ENCODE measurements at places on chromosomes 2 and 18.
A peak's percentile ranks its signal among the peaks of the same experiment; 100 is the strongest.

- DNase-seq: no peak
These were observed 54.4 kb downstream of the CWC22 start for GRCh38 chr2:179952658-179953057.

DNA sequence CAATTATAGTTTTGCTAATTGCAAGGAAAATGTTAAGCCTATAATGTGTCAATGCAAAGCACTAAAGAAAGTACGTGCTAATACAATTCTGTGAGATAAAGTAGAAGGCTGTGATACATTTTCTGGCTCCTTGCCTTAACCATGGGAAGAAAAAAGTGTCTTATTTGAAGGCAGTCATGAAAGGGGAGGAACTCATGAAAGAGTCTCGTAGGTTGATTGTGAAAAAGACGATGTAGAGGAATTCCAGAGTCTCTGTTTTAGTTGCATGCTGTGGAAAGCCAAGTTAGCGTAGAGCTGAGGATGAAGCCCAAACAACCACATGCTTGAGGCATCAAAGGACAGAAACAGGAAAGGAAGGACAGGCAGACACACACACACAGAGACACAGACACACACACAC is 214.1 kb downstream of the MEIS1 start:
- no peak for DNase-seq

- no peak for DNase-seq
These were observed 898.3 kb downstream of the CPS1 start for GRCh38 chr2:211454679-211455078.

- no peak for DNase-seq
These were observed 68.3 kb downstream of the PIEZO2 start for GRCh38 chr18:11081009-11081532.

DNA sequence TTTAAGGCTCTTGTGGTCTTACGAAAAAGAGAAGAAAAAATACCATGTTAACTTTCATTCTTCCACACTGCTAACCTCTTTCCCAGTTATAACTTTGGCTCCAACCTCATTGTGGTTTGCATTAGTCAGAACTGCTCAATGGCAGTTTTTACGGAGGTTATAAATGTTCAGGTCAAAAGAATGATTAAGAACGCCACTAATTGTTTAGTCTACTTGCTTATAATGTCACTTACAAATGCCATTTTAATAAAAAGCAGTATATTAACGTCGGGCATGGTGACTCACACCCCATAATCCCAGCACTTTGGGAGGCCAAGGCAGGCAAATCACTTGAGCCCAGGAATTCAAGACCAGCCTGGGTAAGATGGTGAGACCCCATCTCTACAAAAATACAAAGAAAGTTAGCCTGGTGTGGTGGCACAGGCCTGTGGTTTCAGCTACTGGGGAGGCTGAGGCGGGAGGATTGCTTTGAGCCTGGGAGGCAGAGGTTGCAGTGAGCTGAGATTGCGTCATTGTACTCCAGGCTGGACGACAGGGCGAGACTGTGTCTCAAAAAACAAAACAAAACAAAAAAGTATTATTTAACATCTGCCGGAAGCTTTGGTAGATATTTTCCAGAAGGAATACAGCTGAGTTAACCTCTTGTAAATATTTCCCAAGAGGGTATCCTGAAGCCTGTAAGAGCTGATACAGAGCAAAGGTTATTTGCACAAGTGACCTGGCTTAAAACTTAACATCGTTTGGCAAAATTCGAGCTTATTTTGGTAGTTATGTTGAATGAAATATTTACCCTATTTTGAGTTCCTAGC is 5.1 kb downstream of the AGPS start:
- DNase-seq: peak; percentile 91

- DNase-seq: peak; percentile 37
These were observed 251.2 kb downstream of the ZNF804A start for GRCh38 chr2:184849516-184849915.

- DNase-seq: no peak
These were observed 129.3 kb upstream of the CCDC150 start for GRCh38 chr2:196510246-196510645.

GRCh38 chr18:27017901-27018500 is 152.5 kb upstream of the AQP4 start:
- peak; percentile 10 for DNase-seq

DNA sequence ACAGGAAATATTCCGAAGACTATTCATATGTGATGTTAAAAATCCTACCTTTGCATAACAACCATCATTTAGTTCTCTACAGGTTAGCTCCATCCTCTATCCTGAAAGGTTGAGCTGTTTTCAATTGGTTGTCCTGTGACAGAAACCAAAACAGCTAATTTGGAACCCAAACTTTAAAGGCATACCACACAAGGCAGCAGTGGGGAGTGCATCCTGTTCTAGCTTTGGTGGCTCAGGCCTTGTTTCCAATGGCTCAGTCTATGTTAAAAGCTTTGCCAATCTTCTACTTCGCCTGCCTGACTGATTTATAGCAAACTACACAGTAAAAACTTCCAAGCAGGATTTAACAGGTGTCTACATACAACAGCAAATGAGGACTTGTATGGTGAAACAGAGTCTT is 3.2 kb downstream of the CD226 start:
- no peak for DNase-seq

DNA sequence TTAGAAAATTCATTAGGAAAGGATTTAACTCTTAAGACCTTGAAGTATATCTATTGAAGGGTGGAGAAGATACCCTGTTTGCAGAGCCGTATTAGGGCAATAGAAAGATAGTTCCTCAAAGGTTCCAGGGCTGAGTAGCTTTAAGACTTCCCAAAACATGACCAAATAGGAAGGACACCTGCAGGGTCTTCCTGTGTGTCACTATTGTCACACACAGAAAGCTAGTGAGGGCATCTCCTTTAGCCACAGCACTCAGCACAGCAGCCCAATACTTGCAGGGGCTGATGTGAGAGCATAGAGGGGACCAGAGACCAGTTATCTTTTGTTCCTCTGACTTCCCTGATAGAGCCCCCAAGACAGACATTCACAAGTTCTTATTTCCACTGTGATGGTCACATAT is 93.7 kb downstream of the PAX3 start:
- no peak for DNase-seq

- no peak for DNase-seq
These were observed 57.6 kb upstream of the RNF152 start for GRCh38 chr18:61950371-61950770.

- no peak for DNase-seq
These were observed 183.1 kb upstream of the DDX18 start for GRCh38 chr2:117631152-117631945.

- peak; percentile 57 for DNase-seq
These were observed 82.4 kb downstream of the RBMS1 start for GRCh38 chr2:160411167-160411566.

- no peak for DNase-seq
These were observed 6.5 kb downstream of the RNF149 start for GRCh38 chr2:101302016-101302415.

GRCh38 chr18:2641638-2642037 is 13.9 kb upstream of the SMCHD1 start:
- DNase-seq: peak; percentile 23

DNA sequence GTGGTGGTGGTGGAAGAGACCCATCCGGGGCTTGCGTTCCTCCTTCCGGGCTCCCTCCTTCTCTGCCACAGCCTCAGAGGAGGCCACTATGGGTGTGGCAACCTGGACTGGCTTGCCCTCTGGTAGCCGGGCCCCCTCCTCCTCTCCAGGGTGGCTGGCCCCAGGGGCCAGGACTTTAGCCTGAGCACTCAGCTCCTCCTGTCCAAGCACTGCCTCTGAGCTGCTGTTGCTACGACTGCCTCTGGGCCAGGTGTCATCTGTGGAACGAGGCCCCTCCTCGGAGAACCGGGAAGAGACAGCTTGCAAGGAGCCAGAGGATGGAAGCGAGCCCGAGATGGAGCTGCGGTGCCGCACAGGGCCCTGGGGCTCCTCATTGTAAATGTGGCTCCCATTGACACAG is 16.7 kb upstream of the SFXN5 start:
- no peak for DNase-seq

DNA sequence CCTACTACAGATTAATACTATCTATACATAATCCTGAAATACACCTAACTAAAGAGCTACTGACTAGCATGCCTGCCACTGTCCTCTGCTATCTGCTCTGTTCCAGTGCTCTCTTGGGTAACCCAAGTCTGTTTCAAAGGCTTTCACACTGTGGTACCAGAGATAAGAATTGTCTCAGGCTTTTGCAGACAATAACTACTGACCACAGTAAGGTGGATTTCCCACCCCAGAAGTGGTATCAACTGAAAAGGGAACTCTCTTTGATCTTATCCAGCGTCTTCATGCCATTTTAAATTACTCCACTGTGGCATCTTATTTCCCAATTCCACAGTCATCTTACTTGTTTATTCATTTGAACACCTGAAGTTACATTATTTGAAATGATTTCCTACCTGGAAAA is 190.2 kb downstream of the IKZF2 start:
- no peak for DNase-seq

DNA sequence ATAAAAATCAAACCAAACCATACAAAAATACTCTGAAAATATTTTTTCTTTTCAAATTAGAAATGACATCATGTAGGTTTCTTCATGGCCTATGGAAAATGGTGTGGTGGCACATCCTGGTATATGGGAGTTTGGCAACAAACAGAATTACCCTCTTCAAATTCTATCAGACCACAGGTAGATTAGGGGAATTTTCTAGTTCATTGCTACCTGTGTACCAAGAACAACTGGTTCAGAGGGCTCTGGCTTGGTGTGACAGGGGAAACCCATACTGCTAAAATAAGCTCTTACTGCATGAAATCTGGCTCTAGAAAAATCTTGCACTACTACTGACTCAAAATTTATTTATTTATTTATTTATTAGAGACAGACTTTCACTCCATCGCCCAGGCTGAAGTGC is 63.4 kb upstream of the PELI1 start:
- no peak for DNase-seq

DNA sequence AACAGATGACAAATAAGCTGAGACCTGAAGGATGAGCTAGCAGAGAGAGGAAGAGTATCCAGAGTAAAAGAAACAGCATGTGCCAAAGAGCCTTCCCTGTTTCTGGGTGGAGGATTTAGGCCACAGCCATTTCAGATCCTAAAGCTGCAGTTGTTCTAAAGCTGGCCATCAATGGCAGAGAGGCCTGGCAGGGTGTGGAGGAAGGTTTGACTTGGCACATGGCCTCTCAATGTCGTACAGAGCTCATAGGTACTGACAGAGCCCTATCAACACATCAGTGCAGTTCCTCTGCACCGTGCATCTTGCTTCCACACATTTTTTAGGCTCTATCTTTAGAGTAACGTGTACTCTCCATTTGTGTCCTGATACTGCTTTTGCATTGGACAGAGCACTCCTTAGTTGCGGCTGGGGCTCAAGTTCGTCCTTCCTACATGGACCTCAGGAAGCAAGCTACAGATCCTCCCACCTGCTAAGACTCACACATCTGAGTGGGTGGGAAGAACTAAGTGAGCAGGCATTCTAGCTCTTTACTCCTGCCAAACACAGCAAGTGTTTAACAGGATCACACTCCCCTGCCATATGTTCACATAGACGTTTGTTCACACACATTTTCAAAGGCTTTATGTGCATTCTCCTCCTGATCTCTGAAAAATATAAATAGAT is 3.0 kb upstream of the CHMP3 start:
- DNase-seq: no peak

GRCh38 chr2:175964195-175964594 is 37.9 kb downstream of the LNPK start:
- DNase-seq: no peak

DNA sequence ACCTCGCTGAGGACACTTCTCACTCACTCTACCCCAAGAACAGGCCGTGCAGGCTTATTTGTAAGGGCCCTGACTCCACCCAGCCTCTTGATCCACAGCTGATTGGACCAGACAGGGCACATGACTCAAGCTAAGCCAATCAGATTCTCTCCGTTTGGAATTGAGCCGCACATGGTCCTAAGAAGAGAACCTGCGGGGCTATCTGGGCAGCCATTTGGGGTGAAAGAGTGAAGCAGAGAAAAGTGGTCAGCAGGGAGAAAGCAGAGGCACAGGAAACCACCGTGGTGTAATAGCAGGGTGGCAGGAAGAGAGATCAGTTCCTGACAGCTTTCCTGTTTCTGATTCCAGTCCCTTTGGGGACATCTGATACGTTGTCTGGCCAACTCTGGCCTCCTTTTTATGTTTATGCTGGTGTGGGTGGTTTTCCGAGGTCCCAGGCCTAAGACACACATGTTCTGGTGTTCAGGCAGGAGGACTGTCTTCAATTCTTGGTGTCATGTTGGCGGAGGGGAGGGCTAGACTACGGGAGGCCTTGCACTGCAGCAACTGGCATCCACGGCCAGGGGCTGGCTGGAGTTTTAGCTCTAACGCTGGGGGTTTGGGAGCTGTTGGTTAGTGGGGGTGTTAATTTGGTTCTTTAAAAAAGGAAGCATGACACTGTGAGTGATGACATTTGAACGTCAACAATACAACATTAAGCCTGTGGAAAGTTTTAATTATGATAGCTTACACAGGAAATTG is 26.1 kb upstream of the SPTBN1 start:
- no peak for DNase-seq

GRCh38 chr18:48979944-48980890 is 29.5 kb upstream of the SMAD7 start:
- DNase-seq: peak; percentile 76

DNA sequence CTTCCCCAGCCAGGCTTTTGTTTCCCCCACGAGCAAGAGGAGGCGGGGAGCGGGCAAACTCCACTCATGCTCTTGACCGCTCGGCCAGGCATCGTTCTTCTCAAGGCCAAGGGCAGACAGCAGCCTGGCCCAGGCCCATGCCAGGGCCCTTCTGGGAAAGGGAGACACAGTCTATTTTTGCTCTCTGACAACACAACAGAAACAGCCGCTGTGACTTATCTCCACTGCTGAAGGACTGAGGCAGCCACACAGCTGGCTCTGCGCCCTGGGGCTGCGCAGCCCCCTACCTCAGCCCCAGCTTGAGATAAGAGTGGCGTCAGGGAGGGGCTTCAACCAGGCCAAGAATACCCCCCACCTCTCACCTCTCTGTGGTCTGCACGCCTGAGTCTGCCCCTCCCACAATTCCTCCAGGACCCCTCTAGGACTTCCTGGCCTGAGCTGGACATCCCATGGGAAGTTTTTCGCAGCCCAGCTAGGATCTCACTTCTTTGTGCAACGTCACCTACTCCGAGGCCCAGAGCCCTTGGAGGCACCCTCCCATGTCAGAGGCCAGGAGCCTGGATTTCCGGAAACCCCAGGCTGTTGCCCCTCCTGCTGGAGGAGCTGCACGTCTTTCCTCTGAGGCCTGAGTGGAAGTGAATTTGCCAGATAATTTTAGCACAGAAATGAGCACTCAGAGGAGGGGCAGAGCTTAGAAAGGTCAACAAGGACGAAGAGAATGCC is 118.9 kb upstream of the OTOS start:
- no peak for DNase-seq

Measured in iris pigment epithelial cell (primary cell).